Natural killer cell (primary cell): ENCODE measurements at places on chromosomes 7 and 10. TPM values are rescaled to one million over a fixed set of nuclear protein-coding genes. Genes with fewer than 3 reads are reported as not detected.
A peak's percentile ranks its signal among the peaks of the same experiment; 100 is the strongest.

DNA sequence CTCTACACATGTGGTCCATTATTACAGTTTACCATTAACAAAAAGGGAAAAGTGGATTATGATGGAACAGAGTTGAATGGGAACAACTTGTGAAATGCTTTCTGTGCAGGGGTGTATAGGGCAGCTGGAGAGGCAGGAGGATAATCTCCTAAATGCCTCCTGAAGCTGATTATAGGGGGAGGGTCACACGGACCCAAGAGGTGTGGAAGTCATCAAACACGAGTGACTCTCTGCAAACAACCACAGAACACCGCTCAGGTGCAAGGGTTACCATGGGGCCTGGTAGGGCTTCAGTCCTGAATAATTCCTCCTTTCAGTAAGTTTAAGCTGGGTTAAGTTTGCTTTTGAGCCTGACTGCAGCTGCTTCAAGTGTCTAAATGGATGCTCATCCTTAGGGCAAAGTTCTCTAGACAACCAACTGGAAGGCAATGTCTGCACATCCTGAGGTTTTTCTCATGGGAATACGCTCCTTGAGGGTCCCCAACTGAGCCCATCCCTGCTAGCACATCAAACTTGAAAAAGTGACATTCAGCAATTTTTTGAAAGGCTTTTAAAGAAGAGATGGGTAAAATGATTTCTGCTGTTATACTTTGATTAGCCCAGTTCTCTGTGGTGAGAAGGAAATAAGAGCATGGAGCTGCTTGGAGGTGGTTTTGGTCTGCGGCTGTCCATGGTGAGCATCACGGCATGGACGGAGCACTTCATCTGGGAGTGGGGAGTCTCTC, 1.9 kb downstream of the PDE6C start:
- no peaks in the 10 kb centered on the region for H3K4me1 ChIP-seq
- DNase-seq: no peak
- no peaks in the 10 kb centered on the region for H3K36me3 ChIP-seq
- H3K4me3 ChIP-seq: no peak overlapping the region
- no peaks in the 10 kb centered on the region for H3K27me3 ChIP-seq
- no peak overlapping the region for H3K27ac ChIP-seq

GRCh38 chr7:3028071-3028757, 15.5 kb downstream of the CARD11 start:
- H3K4me3 ChIP-seq: no peak overlapping the region
- peaks cover 11% of the 10 kb centered on the region for H3K36me3 ChIP-seq
- no peak for DNase-seq
- peak overlapping the region; percentile 65 for H3K27ac ChIP-seq

- peaks cover 13% of the 10 kb centered on the region for H3K27me3 ChIP-seq
- H3K36me3 ChIP-seq: no peaks in the 10 kb centered on the region
- H3K27ac ChIP-seq: no peak overlapping the region
- DNase-seq: no peak
- no peaks in the 10 kb centered on the region for H3K4me1 ChIP-seq
- H3K4me3 ChIP-seq: no peak overlapping the region
Measured at GRCh38 chr10:133343558-133343957, 3.6 kb upstream of the PRAP1 start.

GRCh38 chr7:128909625-128910568, 612 bp downstream of the KCP start:
- no peaks in the 10 kb centered on the region for H3K36me3 ChIP-seq
- H3K4me3 ChIP-seq: no peak overlapping the region
- peaks cover 8% of the 10 kb centered on the region for H3K4me1 ChIP-seq
- peaks cover 12% of the 10 kb centered on the region for H3K27me3 ChIP-seq

DNA sequence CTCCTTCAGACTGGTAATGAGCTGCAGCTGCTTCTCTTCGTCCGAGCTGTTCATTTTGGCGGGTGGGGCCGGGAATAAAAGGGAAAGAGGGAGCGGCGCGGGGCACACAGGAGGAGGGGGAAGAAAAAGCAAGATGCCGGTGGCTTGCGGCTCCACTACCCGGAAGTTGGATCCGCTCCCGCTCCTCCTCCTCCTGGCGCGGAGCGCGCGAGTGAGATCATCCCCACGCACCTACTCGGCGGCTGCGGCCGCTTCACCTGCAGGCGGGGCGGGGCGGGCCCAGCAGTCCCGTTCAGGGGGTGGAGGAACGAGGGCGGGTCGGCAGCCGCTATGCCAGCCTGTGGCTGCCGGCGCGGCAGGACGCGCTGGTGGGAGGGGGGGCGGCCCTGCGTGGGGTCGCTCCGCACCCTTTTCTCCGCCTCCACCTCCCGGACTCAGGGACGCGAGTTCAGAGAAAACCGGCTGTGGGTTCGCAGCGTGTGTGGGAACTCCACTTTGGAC, at the start of gene SHTN1:
Gene SHTN1 (minus strand): TSS at position 162 of the 501 bp plus-strand sequence. CDS start 108 bp downstream, at position 54.
- H3K27me3 ChIP-seq: peaks cover 5% of the 10 kb centered on the region
- H3K27ac ChIP-seq: no peak within 1 kb of the TSS
- DNase-seq: peak; percentile 28
- peak within 1 kb of the TSS; percentile 37 for H3K4me3 ChIP-seq
- no peaks in the 10 kb centered on the region for H3K36me3 ChIP-seq
- H3K4me1 ChIP-seq: peaks cover 11% of the 10 kb centered on the region

- H3K36me3 ChIP-seq: no peaks in the 10 kb centered on the region
- H3K4me3 ChIP-seq: no peak overlapping the region
- no peak overlapping the region for H3K27ac ChIP-seq
Measured at GRCh38 chr10:80988755-80989154, 451.1 kb downstream of the SH2D4B start.

DNA sequence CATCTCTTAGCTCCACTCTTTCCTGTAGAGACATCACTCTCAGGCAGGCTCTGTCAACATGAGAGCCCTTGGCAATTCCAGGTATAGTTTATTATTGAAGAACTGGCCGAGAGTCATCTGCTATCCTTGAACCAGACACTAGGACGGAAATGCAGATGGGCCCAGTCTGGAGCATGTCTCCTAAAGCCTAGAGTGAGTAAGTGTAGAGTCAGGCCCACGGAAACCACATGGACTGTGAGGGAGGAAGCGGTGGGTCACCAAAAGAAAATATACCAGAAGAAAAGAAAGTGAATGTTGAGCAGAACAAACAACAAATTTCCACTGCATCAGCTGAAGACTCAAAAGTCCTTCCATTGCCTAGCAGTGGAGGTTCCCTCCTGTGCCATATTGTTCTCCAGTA, 15.7 kb upstream of the RELN start:
- no peaks in the 10 kb centered on the region for H3K27me3 ChIP-seq
- no peak for DNase-seq
- H3K36me3 ChIP-seq: no peaks in the 10 kb centered on the region
- no peak overlapping the region for H3K4me3 ChIP-seq
- no peak overlapping the region for H3K27ac ChIP-seq

- H3K4me1 ChIP-seq: no peaks in the 10 kb centered on the region
- no peak overlapping the region for H3K4me3 ChIP-seq
- DNase-seq: no peak
- no peak overlapping the region for H3K27ac ChIP-seq
Measured at GRCh38 chr7:32381024-32381601, 109.1 kb downstream of the LSM5 start.

- peak overlapping the region; percentile 83 for H3K27ac ChIP-seq
- H3K4me3 ChIP-seq: no peak overlapping the region
- H3K4me1 ChIP-seq: peaks cover 79% of the 10 kb centered on the region
- no peaks in the 10 kb centered on the region for H3K27me3 ChIP-seq
Measured at GRCh38 chr10:96651998-96652431, 65.2 kb upstream of the TM9SF3 start.

DNA sequence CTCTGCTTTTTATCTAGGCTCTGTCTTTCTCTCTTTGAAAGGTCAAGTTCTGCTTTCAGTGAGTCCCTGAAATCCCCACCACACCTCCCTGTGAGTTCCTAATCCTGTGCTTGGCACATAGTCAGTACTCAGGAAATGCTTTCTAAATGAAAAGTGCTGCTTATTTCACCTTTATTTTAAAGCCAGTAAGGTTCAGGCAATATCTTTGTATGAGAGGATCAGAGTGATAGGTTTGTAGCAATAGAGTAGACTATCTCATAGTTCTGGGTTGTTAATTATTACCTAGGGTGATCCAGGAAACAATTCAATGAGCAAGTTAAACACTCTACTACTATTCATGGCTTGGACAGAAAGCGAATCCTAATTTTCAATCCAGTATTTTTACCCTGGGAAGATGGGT, 7.4 kb upstream of the LAMB1 start:
- no peaks in the 10 kb centered on the region for H3K36me3 ChIP-seq
- H3K4me3 ChIP-seq: no peak overlapping the region
- DNase-seq: no peak
- no peaks in the 10 kb centered on the region for H3K4me1 ChIP-seq
- H3K27ac ChIP-seq: no peak overlapping the region
- H3K27me3 ChIP-seq: peaks cover 4% of the 10 kb centered on the region

GRCh38 chr7:1675036-1675671, 5.1 kb downstream of the ELFN1 start:
- peaks cover 8% of the 10 kb centered on the region for H3K27me3 ChIP-seq
- DNase-seq: no peak
- no peak overlapping the region for H3K27ac ChIP-seq
- H3K36me3 ChIP-seq: no peaks in the 10 kb centered on the region
- no peaks in the 10 kb centered on the region for H3K4me1 ChIP-seq
- no peak overlapping the region for H3K4me3 ChIP-seq

- DNase-seq: no peak
- H3K36me3 ChIP-seq: peaks cover 5% of the 10 kb centered on the region
- no peak overlapping the region for H3K4me3 ChIP-seq
- H3K4me1 ChIP-seq: peaks cover 15% of the 10 kb centered on the region
- H3K27me3 ChIP-seq: no peaks in the 10 kb centered on the region
Measured at GRCh38 chr10:87545783-87546182, 41.1 kb downstream of the MINPP1 start.

GRCh38 chr10:31947144-31947926, 18.7 kb upstream of the ARHGAP12 start:
- H3K4me1 ChIP-seq: peaks cover 5% of the 10 kb centered on the region
- H3K4me3 ChIP-seq: no peak overlapping the region
- no peaks in the 10 kb centered on the region for H3K36me3 ChIP-seq
- no peaks in the 10 kb centered on the region for H3K27me3 ChIP-seq
- no peak overlapping the region for H3K27ac ChIP-seq
- no peak for DNase-seq

- H3K4me3 ChIP-seq: no peak overlapping the region
- no peaks in the 10 kb centered on the region for H3K36me3 ChIP-seq
- H3K4me1 ChIP-seq: peaks cover 18% of the 10 kb centered on the region
- H3K27ac ChIP-seq: no peak overlapping the region
- DNase-seq: no peak
Measured at GRCh38 chr7:75628055-75628454, 110.7 kb downstream of the HIP1 start.

- H3K36me3 ChIP-seq: no peaks in the 10 kb centered on the region
- H3K27me3 ChIP-seq: no peaks in the 10 kb centered on the region
- no peak overlapping the region for H3K4me3 ChIP-seq
- no peak for DNase-seq
- H3K27ac ChIP-seq: no peak overlapping the region
Measured at GRCh38 chr7:29485339-29486190, 78.1 kb upstream of the PRR15 start.

DNA sequence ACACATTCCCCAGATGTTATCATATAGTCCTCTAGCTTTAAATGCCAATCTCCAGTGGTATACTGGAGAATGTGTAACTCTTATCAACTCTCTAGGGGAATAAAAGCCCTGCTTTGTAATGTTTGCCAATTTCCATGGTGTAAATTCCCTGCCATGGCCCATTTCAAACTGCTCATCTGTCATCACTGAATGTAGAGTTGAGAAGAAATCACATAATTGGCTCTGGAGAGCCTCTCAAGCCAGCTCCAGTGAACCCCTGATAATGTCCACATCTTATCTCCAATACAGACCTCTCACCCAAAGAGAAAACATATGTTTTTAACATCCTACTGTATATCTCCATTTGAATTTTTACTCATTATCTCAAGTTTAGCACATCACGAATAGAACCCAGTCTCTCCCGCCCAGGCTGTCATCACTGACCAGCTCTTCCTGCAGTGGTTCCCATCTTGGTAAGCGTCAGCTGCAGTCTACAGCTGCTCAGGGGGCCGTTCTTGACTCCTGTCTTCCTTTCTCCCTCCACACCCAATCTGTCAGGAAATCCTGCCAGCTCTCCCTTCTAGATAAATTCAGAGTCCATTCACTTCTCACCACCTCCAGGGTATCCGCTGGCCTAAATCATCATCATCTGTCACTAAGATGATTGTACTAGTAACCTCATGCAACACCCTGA, 332.4 kb downstream of the FRMD4A start:
- H3K27ac ChIP-seq: no peak overlapping the region
- H3K36me3 ChIP-seq: no peaks in the 10 kb centered on the region
- H3K27me3 ChIP-seq: no peaks in the 10 kb centered on the region
- DNase-seq: no peak
- H3K4me3 ChIP-seq: no peak overlapping the region

DNA sequence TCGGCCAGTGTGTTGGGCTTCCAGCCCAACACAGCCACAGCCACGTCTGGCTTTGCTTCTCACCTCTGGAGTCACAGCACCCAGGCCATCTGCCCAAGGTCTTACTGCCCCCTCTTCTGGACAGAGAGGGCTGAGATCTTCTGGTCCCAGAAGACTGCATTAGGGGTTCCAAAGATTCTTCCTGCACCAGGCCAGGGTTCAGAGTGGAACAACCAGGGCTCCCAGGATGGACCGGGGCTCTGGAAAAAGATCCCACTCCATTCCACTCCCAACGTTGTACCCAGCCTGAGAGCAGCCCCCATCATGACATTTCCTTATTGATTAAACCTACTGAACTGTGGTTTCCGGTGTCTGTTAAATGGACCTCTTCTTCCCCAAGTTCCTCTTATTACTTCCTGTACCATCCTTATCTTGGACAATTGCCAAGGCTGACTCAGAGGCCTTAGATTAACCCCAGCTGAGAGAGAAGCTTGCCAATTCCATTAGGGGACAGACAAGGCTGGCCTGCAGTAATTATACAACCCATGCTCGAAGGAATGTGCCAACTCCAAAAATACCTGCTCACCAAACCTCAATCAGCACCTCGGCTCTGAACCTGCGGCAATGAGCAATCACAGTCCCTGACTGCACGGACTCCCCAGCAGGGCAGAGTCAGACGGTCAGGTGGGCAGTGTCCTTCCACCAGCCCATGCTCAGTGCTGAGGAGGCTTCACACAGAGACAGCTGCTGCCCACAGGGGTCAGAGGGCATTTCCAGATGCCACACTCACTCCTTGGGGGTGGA, 47.9 kb upstream of the NPFFR1 start:
- H3K4me3 ChIP-seq: no peak overlapping the region
- no peak overlapping the region for H3K27ac ChIP-seq
- H3K27me3 ChIP-seq: no peaks in the 10 kb centered on the region
- no peak for DNase-seq
- H3K4me1 ChIP-seq: peaks cover 20% of the 10 kb centered on the region

DNA sequence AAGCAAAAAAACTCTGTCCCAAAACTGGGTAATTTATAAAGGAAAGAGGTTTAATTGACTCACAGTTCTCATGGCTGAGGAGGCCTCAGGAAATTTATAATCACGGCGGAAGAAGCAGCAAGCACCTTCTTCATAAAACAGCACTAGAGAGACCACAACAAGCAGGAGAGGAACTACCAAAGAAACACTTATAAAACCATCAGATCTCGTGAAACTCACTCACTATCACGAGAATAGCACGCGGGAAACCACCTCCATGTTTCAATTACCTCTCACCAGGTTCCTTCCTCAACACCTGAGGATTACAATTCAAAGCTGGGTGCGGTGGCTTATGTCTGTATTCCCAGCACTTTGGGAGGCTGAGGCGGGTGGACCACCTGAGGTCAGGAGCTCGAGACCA, 48.5 kb downstream of the PDIA4 start:
- H3K27me3 ChIP-seq: no peaks in the 10 kb centered on the region
- DNase-seq: peak; percentile 75
- no peak overlapping the region for H3K27ac ChIP-seq
- H3K36me3 ChIP-seq: no peaks in the 10 kb centered on the region

The SPDYE5 gene
- 0.09 TPM for total RNA-seq

The ELOVL3 gene
- total RNA-seq: not detected

The LIPA gene
- total RNA-seq: 41.1 TPM

The ZP3 gene
- total RNA-seq: 1.9 TPM
